Activated effector memory CD4-positive, alpha-beta T cell treated with anti-CD3 and anti-CD28 coated beads, Interleukin-2, amount 50 U/mL, for 16 hours (primary cell): ENCODE measurements at places on chromosomes 11 and 22.

- DNase-seq: no peak
Observed at GRCh38 chr11:7473717-7474116, 11.6 kb upstream of the OLFML1 start.

DNA sequence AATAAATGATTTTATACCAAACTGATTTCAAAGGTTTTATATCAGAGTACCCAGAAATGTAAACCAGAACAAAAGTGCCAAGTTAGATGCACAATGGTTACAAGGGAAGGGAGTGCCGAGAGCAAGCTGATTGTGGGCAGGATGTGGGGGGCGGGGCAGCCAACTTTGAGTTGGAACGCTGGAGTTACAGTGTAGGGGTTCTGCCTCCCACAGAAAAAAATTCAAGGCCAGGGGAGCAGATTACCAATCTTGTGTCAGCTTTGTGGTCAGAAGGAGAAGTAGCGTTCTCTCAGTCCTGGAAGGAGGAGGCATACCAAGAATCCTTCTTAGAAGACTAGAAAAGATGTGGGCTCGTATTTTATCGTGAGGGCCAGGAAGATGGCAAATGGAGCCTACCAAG lies 15.9 kb upstream of the POU2AF2 start:
- DNase-seq: no peak

GRCh38 chr11:77203901-77204753 lies 76.1 kb downstream of the MYO7A start:
- peak; percentile 60 for DNase-seq

GRCh38 chr11:134170919-134171281 lies 52.9 kb downstream of the NCAPD3 start:
- no peak for DNase-seq

- DNase-seq: peak; percentile 8
Observed at GRCh38 chr11:117414724-117415123, 87.1 kb downstream of the CEP164 start.

DNA sequence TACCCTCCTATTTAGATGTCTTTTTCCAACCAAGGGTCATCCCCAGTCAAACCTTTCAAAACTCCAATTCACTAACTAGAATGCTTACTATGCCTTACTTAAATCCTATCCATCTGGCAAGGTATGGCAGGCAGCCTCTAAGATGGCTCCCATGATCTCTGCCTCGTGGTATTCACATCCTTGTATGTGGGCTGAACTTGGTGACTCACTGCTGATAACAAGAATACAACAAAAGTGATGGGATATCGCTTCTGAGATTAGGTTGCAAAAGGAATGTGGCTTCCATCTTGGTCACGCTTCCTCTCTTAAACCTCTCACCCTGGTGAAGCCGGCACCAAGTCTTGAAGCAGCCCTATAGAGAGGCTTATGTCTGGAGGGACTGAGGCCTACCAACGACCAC lies 29.6 kb upstream of the UPB1 start:
- no peak for DNase-seq

DNA sequence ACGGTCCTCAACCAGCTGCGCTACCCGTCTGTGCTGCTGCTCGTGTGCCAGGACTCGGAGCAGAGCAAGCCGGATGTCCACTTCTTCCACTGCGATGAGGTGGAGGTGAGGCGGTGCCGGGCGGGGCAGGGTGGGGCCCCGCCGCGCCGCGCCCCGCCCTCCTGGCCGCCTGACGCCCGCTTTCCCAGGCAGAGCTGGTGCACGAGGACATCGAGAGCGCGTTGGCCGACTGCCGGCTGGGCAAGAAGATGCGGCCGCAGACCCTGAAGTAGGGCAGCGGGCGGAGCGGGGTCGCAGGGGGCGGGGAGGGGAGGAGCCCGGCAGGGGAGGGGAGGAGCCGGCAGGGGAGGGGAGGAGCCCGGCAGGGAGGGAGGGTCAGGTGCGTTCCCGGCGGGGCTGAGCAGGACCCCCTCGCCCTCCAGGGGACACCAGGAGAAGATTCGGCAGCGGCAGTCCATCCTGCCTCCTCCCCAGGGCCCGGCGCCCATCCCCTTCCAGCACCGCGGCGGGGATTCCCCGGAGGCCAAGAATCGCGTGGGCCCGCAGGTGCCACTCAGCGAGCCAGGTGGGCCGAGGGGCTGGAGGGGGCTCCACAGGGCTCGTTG lies 14.7 kb downstream of the EPS8L2 start:
- DNase-seq: peak; percentile 75

GRCh38 chr11:57903441-57904123 lies 120.1 kb upstream of the OR9Q1 start:
- no peak for DNase-seq

- DNase-seq: no peak
Observed at GRCh38 chr11:130881475-130882137, 34.7 kb downstream of the SNX19 start.

DNA sequence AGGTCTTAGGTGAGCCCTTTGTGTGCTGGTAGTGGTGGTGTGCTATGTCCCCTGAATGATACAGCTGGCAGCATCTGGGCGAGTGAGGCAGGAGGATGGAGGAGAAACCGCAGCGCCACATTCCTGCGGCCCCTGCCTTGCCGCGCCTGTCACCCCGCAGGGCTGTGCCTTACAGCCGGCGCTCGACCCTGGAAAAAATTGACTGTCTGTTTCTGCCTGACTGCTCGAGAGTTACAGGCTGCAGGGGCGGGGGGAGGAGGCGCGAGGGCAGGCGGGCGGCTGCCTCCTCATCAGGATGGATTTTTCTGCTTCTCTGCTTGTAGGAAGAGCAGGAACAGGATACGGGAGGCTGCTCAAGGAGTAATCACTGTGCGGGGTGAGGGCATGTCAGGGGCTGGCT lies 443.4 kb downstream of the MIAT start:
- DNase-seq: no peak

- no peak for DNase-seq
Observed at GRCh38 chr11:125084761-125085231, 21.7 kb downstream of the SLC37A2 start.

DNA sequence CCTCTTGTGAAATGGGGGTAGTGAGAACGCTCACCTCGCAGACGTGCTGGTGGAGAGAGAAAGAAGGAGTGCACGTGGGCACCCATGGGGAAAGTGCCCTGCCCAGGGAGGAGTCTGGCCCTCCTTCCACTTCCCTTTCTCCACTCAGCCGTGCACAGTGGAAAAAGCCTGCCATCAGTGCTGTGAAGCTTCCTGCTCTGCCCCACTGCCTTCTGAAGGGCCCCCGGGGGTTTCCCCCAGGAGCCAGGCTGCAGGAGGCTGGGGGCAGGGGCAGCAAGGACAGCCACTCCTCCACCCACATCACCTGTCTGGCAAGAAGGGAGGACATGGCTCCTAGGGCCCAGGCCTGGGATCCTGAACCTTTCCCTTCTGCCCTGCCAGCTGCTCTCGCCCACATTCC lies 7.6 kb downstream of the TP53I11 start:
- peak; percentile 77 for DNase-seq

GRCh38 chr11:75554258-75555022 lies 7.6 kb upstream of the SERPINH1 start:
- DNase-seq: no peak

DNA sequence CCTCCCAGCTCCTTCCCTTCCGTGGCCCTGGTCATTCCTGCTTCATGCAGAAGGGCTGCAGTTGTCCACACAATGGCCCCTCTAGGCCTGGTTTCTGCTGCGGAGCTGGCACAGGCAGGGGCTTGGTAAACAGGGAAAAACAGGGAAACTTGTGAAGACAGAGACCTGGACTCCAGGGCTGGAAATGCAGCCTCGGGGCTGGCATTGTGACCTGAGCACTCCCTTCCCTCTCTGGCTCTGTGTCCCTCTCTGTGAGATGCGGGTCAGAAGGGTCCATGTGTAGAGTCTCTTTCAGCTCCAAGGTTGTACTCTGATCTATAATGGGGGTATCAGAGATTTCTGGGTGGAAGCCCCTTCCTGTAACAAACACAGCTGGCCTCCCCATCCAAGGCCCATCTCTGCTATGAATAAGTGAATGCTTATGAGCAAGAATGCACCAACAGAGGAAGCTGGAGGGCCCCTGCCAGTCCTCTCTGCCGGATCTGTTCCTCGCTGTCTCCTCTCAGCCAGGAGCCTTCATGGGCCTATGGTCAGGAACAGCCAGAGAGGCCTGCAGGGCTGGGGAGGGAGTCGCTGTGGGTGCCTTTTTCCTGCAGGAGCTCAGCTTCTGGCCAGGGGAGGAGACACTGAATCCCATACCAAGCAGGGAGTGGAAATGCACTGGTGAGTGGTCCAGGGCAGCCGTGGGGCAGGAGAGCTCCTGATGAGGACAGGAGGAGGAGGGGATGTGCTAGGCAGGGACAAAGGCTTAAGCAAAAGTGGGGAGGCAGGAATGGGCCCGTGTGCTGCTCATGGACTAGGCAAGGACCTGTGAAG lies 6.7 kb upstream of the DERL3 start:
- DNase-seq: no peak

DNA sequence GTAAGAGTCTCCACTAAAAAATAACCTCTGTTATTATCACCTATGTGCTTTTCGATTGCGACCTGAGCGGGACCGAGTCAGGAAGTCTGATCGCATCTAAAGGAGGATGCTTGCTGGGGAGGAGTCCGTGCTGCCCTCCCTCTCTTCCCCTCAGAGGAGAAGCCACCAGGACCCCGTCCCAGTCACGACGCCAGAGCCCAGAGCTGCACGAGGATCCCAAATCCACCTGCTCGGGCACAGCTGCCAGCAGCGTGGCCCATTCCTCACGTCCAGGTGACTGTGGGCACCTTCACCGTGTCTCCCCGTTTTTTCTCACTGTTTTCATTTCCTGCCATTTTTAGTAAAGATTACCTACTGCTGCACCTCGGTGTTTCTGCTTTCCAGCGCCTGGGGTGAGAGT lies 390.3 kb downstream of the BRD1 start:
- peak; percentile 9 for DNase-seq

GRCh38 chr11:116110802-116111201 lies 606.6 kb upstream of the CADM1 start:
- no peak for DNase-seq

- no peak for DNase-seq
Observed at GRCh38 chr22:26432619-26433311, 3.7 kb downstream of the ASPHD2 start.

- DNase-seq: no peak
Observed at GRCh38 chr11:68329536-68329935, 17.1 kb downstream of the LRP5 start.

GRCh38 chr11:45410391-45411227 lies 124.5 kb upstream of the SYT13 start:
- no peak for DNase-seq

- peak; percentile 89 for DNase-seq
Observed at GRCh38 chr11:118171269-118172062, 5.0 kb downstream of the SCN2B start.

DNA sequence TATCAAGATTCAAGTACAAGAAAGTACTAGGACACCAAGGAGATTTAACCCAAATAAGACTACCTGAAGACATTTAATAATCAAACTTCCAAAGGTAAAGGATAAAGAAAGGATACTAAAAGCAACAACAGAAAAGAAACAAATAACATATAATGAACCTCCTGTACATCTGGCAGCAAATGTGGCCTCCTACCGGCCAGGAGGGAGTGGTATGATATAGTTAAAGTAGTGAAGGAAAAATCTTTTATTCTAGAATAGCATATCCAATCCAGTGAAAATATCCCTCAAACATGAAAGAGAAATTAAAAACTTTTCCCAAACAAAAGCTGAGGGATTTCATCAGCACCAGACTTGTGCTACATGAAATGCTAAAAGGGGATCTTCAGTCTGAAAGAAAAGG lies 104.7 kb upstream of the GUCY1A2 start:
- no peak for DNase-seq

GRCh38 chr11:76232026-76232665 lies 25.8 kb upstream of the WNT11 start:
- DNase-seq: peak; percentile 73

DNA sequence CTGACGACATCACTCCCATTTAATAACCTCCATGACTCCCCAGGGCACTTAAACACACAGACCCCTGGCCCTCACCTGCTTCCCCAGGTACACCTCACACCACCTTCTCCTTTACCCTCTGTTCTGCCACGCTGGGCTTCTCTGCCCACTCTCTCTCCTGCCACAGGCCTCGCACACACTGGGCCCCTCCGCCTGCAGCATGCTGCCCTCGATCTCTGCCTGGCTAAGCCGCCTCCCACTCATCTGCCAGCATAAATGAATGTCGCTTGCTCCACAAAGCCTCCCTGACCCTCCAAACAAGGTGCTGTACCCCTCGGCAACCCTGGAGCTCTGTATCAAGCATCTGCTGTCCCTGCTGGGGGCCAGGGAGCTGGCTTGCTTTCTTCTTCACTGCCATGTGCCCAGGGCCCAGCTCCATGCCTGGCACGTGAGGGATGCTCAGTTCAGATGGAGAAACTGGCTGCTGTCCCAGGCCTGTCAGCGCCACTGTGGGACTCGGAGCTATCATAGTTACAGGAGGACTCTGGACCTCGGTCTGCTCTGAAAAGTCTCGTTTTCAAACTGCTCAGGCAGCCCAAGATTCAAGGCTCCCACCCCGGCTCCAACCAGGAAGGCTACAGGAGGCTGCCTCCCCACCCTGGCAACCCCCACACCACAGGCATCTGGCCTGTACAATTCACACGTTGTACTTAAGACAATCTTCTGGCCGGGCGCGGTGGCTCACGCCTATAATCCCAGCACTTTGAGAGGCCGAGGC lies 11.9 kb downstream of the TTLL1 start:
- DNase-seq: no peak

DNA sequence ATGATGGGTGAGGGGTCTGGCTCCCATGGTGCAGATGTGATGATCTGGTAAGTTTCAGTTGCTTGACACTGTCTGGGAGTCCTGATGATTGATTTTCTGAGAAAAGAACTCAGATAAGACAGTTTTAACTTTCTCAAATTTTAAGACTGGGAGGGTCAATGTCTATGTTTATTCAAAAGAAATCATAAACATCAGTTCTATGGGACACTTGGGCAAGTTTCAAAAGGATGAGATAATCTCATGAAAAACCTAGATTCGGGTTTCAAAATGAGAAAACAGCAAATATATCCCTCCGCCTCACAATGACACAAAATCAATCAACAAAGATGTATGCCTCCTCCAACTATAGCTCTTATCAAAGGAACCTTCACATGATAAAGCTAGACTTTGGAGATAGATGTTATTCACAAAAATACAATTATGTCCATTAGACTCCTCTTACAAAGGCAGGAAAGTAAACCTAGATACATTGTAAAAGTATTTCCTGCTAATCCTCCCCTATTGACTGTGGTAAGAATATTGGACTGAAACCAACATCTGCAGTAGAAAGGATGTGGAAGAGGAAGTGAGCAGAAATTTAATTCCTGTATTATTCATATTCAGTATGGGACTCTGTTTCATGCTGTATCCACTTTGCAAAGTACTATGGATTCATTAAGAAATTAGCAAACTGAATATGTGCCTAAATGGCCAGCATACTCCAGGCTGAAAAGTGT lies 21.6 kb downstream of the SVIP start:
- DNase-seq: no peak

DNA sequence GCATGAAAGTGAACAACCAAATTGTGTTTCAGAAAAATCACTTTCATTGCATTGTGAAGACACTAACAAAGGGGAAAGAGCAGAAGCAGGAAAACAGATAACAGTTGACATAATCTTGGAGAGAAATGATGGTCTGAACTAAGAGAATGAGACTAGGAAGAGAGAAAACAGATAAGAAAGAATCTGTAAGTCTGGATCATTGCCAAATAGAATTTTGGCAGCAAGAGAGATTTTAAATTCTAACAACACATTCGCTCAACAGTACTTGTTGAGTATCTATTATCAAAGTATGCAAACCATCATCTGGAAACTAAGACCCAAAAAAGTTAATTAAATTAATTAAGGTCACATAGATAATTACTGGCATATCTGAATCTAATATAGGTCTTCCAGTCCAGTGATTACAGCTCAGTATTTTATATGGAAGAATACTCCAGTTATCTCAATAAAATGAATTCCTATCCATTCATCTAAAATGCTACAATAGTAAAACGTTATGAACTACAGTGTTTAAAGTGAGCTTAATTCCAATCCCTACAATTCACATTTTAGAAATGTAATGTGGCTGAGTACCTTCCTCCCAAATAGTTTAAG lies 166.7 kb upstream of the FAT3 start:
- DNase-seq: no peak
